Stimulated activated CD8-positive, alpha-beta memory T cell treated with anti-CD3 and anti-CD28 coated beads, Interleukin-4, amount 100 ng/mL, for 24 hours (primary cell): ENCODE measurements at places on chromosomes 12 and 14.

- DNase-seq = no peak
These were observed 5.7 kb downstream of the SDSL start for GRCh38 chr12:113427882-113428281.

- no peak for DNase-seq
These were observed 455.3 kb downstream of the NPAS3 start for GRCh38 chr14:33393895-33394368.

DNA sequence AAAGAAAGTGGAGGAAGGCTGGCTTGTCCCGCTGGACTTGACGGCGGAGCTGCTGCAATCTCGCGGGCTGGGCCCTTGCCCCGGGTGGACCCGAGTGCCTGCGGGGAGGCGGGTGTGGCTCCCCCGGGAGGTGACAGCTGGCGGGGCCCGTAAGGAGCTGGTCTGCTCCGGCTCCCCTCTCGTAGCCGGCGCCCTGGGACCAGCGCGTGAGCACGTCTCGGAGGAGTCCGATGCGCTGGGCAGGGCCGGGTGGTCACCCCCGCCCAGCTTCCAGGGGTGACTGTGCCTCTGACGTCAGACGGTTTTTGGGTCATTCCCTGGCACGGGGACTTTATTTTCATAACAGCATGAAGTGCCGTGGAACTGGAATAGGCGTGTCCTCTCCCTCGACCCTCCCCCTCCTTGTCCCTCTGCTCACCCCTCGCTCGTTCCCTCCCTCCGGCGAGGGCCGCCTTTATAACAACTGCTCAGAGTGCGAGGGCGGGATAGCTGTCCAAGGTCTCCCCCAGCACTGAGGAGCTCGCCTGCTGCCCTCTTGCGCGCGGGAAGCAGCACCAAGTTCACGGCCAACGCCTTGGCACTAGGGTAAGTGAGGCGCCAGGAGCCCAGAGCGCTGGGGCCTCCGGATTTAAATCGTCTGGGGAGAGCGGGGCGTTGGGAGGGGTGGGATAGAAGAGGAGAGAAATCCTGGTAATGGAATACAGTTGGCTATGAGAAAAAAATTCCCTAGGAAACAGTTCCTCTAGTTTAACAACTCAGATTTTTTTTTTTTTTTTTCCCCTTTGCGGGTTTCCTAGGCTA lies at the start of gene GPRC5A:
TSS of gene GPRC5A (plus strand) at position 483 of the 801 bp plus-strand sequence. CDS start 16,688 bp downstream, outside the sequence.
- DNase-seq = no peak

DNA sequence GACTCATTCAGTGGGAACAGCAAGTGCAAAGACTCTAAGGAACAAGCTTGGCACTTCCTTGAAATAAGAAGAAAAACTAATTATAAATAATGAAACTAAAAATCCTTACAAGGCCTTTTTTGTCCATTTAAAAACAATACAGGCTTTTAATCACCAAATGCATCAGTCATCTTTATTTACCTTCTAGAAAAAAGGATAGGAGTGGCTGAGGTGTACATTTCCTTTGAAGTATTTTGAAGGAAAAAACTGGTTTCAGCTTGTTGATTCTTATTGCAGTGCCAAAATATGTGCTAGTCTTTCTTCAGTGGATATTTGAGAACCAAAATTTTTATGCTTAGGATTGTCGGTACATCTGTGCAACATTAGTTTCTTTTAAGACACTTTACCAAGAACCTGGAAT lies 29.8 kb downstream of the MED21 start:
- DNase-seq = no peak

GRCh38 chr14:44383636-44384035 lies 123.4 kb downstream of the FSCB start:
- no peak for DNase-seq

- peak; percentile 51 for DNase-seq
These were observed 23.5 kb downstream of the DCAF5 start for GRCh38 chr14:69129264-69129880.

- DNase-seq = no peak
These were observed 27.7 kb upstream of the BLTP3B start for GRCh38 chr12:100170313-100170858.

DNA sequence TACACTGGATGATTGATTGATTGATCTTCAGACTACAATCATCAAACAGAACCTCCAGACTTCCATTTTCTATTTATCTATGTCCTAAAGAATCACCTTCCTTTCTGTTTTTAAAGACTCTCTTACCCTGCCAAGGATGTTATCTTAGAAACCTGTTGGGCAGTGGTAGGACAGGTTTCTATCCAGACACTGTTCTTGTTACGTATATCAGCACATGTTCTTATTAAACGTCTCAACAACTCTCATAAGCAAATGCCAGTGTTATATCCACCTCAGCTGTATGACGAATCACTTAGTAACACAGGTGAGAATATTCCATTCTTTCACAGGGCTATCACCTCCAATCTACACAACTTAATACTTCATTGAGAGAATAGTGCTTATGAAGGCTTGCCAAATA lies 40.2 kb upstream of the RPL10L start:
- no peak for DNase-seq

DNA sequence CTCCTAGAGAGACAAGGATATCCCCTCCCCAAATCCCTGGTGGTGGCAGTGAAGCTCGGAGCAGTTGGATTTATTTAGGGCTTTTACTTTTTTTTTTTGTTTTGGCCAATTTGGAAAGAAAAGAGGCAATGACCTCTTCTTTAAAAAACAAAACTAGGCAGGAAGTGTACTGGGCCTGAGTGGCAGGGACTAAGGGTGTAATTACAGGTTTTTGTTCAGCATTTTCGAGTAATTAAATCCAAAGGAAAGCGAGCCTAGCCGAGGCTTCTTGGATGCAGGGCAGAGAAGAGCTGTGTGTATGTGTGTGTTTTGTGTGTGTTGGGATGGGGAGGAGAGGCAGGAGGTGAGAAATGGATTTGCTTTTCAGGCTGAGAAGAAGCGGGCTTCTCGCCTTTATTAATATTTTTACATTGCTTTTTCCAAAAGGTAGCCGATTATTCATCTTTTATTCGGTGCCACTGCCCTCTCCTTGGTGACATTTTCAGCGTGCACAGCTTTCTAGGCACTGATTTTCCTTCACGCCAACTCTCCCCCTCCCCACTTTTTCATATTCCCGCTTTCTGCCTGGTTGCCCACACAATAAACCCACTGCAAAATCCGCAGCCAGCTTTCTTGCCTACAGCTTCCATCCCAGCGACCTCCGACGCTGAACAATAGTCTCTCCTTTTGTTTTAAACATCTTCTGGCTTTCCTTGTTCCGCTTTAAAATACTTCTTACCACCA lies 8.9 kb upstream of the IRF2BPL start:
- no peak for DNase-seq

- no peak for DNase-seq
These were observed 157.0 kb upstream of the RBM19 start for GRCh38 chr12:114123108-114123507.

GRCh38 chr14:68518761-68519670 lies 273.9 kb downstream of the ZFP36L1 start:
- no peak for DNase-seq

DNA sequence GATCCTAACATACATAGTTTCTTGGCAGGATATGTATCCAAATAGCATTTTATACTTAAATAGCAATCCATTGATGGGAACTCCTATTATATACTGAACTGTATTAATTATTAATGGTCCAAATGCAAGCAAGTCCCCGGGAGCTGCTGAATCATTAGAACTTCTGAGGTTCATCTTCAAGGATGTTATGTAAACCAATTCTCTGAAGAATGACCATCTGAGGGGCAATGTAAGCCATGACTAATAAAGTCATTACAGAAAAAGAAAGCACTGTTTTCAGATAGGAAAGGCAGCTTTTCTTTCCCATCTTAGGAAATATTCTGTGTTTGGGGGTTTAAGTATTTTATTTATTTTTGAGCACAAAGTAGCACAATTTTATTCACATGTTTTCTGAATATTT lies 166.1 kb upstream of the SLC16A7 start:
- DNase-seq = no peak

GRCh38 chr14:86420131-86420530 lies 890.2 kb downstream of the FLRT2 start:
- no peak for DNase-seq

GRCh38 chr12:53493610-53494391 lies 5.5 kb downstream of the MAP3K12 start:
- no peak for DNase-seq

DNA sequence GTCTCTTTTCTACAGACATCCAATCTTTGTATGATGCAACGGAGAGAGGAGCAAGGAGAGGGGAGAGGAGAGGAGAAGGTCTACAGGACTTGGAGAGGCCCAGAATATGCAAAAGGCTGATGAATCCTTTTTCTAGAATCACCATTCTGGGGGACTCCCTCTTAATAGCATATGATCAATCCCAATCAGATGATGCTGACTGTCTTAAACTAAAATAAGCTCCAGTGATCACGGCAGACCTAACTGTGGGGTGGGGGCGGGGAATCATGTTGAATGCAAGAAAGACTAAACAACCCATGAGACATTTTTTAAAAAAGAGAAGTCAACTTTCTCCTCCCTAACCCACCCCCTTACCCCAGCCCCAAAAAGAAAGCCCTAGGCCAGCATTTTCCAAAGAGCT lies 33.4 kb downstream of the BTBD7 start:
- no peak for DNase-seq

DNA sequence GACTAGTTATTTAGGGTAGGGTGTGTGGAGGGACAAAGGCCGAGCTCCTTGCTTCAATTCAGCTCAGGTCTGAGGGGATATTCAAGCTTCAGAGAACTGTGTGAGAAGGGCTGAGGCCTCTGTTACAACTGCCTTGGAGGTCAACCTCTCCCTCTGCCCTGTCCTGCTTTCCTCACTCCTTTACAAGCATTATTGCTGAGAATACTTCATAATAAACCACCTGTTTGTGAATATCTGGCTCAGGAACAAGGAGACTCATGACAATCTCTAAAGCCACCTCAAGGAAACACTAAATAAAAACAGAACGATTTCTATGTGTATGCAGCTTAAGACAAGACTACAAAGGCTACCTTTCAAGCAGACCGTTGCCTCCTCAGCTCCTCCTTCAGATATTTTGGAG lies 21.7 kb downstream of the OTOGL start:
- no peak for DNase-seq

GRCh38 chr12:104687823-104688573 lies 231.2 kb downstream of the CHST11 start:
- DNase-seq = peak; percentile 30

GRCh38 chr12:64034901-64035576 lies 187.1 kb downstream of the KICS2 start:
- no peak for DNase-seq

DNA sequence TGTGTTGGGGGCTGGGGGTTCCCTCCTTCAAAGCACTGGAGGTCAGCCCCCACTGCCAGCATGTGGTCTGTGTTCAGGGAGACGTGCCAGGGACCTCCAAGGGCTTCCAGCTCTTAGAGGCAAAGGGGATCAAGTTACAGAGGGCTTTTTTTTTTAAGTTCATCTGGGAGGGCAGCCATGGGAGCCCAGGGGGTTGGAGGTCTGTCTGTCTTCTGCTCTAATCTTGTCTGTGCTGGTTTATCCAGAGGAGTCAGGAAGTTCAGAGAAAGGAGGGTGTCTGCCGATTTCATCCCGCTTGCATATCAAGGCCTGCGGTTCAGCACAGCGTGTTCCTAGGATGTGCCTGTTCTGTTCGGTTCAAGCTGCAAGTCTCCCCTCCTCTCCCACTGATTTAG lies 72.2 kb downstream of the TMEM132C start:
- DNase-seq = no peak

- no peak for DNase-seq
These were observed 42.1 kb upstream of the USP44 start for GRCh38 chr12:95593266-95593871.

DNA sequence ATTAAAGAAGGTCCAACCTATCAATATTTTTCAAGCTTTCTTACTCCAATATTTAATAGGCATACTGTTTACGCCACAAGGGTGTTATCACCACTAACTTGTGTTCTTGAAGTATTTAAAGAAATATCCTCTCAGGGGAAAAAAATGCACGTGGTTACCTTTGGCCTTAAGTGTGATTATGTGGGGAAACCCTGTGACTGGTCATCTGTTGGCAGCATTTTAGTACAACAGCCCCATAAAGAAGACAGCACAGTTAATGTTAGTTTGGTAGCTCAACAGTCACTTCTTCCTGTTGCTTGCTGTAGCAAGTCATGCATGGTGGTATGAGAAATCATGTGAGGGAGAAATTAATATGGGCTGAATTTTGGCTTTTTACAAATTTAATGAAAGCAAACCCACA lies 1021.5 kb upstream of the TMEM132C start:
- no peak for DNase-seq

DNA sequence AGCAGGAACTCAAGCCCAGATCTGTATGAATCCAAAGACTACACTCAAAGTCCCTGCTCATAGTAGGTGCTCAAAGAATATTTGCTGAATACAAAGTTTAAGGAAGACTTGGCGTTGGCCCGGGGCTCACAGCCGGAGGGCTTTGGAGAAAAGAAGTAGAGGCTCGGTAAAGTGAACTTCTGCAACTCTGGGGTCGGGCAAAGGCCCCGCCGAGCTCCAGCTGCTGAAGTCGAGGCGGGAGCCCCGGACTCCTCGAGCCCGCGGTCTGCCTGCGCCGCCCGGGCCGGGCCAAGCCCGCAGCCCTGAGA lies 335 bp downstream of the GCN1 start:
- DNase-seq = no peak

- DNase-seq = peak; percentile 43
These were observed 127.9 kb upstream of the TMEM132D start for GRCh38 chr12:130031571-130032189.
